Stimulated activated CD4-positive, alpha-beta T cell treated with anti-CD3 and anti-CD28 coated beads, Interleukin-2, amount 100 ng/mL, for 24 hours (primary cell): ENCODE measurements at places on chromosomes 12 and 14.
A peak's percentile ranks its signal among the peaks of the same experiment; 100 is the strongest.

DNA sequence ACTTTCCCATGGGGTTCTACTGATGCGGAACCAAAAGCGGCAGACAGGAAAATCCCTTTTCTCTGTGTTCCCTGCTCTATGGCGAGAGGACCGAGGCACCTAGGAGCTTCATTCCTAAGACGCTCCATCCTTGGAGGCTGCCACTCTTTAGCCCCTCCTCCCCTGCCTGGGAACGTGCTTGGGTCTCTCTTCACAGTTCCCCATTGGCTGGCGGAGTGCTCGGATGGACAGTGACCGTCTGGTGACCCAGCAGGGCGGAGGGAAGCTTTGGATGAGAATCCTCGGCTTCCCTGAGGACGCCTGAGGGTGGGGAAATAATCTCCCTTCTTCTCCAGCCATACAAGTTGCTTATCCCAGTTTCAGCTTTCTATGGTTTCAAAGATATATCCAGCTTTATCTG, 37.3 kb downstream of the KCNA5 start:
- DNase-seq, result no peak

DNA sequence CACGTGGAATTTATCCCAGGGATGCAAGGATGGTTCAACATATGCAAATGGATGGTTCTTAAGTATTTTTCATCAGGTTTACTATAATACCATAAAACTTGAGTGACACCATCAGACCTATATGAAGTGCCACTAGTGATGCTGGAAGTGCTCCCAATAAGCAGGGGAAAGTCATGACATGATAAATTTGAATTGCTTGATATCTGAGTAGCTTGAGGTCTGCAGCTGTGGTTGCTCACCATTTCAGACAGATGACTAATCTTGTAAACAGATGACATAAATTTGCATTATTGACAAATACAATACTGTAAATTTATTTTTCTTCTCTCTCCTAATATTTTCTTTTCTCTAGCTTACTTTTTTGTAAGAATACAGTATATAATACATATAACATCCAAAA, 13.7 kb upstream of the PRPF39 start:
- no peak for DNase-seq

GRCh38 chr14:50801706-50802105, 29.3 kb downstream of the NIN start:
- DNase-seq, result no peak

DNA sequence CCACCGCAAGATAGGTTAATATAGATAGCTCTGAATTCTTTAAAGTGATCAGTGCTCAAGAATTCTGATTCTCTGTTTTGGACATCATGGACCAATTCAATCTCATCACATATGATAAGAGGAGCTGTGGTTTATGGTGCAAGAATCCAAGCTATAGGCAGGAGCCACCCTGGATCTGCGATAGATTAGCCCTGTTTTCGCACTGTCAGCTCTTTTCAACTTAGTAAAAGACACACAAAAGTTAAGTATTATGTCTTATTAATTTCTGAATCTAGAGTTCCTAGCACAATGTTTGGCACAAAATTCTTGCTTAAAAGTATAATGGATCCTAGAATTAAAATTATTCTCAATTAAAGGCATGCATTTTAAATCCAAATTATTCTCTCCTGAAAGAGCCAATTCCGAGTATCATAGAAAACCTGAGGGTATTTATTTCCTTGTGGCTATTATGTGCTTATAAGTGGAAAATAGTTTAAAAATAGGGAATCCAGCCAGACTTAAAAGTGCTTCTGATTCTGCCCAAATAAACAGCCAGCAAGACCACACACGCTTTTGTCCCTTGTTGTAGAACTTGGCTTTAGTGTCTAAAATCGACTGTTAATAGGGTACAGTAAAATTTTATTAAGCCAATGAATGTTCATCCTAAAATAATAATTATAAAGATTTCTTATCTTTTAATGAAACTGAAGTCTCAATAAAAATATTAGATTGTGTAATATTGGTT, 184.9 kb upstream of the FLRT2 start:
- DNase-seq, result no peak

DNA sequence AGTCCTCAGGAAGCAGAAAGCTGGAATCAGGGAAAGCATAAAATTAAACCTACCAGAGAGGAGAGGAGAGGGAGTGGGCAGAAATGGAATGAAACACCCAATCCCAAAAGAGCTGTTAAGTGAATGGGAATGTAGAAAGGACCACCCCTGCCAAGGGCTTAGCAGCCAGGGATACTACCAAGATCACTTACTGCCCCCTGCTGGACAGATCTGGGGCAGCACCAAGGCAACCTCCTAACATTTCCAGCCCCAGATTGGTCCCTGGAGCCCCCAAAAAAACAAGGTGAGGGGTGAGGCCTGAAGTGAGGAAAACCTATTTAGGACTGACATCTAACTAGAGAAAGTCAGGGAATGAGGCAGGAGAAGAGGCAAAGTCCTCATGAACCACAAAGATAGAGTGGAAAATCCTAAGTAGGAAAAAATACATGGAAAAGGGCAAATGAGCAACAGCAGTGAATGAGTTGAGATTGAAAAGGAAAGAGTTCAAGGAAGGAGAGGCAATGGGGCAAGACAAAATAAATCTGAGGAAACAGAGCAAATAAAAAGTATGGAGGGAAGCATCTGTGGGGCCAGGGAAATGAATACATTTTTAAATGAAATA, 11.2 kb upstream of the FKBP11 start:
- DNase-seq, result peak; percentile 90

DNA sequence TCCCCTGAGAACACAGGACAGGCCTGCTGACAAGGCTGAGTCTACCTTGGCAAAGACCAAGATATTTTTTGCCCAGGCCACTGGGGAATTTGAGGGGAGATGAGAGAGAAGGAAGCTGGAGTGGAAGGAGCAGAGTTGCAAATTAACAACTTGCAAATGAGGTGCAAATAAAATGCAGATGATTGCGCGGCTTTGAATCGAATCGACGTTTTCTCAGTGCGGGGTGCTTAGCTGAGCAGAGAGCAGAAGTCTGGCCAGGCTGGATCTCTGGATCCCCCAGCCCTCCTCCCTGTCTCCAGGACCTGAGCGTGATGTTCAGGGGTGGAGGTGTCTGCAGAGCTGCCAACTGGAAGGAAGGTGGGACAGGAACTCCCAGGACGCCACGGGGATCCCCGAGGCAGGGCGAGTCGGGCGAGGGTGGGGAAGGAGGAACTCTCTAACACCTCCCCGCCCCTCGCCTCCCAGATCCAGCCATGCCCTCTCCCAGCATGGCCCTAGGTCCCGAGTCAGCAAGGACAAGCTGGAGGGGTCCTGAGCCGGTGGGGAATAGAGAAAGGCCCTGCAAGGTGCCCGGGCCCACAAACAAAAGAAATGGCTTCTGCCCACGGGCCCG, 527 bp upstream of the CARMIL3 start:
- no peak for DNase-seq

DNA sequence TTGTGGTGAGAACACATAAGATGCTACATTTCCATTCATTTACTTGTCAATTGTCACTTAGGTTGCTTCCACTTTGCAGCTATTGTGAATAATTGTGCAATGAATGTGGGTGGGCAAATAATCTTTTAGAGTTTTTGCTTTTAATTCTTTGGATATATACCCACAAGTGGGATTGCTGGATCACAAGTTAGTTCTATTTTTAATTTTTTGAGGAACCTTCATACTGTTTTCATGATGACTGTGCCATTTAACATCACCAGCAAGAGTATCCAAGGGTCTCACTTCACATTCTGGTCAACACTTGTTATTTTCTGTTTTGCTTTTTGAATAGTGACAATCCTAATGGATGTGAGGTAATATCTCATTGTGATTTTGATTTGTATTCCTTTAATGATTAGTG, 10.5 kb downstream of the CLEC6A start:
- DNase-seq, result no peak

GRCh38 chr12:1927051-1927680, 8.7 kb upstream of the CACNA2D4 start:
- DNase-seq, result peak; percentile 11

GRCh38 chr12:91240386-91241095, 57.9 kb upstream of the DCN start:
- no peak for DNase-seq

DNA sequence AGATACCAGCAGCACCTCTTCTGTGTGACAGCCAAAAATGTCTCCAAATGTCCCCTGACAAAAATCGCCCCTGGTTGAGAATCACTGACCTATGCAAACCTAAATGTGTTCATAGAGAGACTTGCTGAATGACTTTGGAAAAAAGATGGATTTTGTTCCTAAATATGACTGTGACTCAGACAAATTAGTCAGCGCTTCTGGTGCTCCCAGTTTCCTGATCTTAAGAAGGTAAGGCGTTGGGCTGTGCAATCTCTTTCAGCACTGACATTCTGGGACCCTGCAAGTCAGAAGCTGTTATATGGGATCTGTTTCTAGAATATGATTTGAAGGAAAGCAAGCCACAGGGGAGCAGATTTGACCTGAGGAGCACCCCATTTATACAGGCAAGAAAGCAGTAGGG, 90.6 kb upstream of the PWP1 start:
- no peak for DNase-seq

DNA sequence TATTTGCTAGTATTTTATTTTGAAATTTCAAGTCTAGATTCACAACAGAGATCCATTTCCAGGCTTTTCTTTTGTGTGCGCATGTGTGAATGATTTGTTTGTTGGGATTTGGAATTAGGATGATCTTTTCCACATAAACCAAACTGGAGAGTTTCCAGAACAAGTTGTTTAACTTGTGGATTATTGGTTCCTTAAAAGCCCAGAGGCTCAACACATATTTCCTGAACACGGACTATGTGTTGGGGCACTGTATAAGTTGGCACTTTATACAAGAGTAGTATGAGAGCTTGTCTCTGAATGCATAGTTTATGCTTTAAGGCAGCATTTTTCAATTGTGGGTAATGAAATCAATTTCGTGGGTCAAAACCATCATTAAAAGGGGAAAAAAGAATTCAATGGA, 67.3 kb upstream of the FUT8 start:
- DNase-seq, result no peak

DNA sequence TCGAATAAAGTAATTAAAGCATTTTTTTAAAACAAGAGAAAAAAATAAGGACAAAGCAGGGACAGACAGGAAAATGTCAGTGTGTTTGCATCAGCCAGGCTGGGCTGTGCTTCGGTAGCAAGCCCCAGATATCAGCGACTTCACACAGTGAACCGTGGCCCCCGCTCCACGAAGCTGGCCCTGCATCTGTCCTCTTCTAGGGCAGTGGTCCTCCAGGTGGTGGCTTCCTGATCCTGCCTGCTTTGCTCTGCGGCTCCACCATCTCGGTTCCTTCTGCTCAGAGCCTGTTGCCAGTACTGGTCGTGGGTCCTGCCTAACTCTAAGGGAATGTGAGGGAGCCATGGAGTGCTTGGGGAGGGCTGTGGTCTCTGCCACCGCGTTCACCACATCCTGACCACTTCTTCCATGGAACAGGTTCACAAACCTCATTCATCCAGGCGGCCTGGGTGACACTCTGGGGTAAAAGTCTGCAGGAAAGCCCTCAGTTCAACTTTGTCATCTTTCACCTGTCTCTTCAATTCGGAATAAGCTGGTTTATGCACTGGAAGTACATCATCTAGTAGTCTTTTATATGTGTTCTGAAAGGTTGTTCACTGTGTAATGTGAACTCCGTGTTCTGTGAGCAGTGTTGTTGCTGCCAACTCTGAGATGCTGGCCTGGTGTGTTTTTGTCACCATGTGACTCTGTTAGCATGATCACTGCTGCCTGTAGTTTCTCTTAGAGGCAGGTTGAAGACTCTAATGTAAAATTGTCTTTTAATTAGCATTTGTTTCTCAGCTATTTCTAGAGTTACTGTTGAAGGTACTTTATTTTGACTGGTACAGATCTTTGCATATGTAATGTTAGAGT, 47.9 kb downstream of the ANKRD9 start:
- DNase-seq, result no peak

DNA sequence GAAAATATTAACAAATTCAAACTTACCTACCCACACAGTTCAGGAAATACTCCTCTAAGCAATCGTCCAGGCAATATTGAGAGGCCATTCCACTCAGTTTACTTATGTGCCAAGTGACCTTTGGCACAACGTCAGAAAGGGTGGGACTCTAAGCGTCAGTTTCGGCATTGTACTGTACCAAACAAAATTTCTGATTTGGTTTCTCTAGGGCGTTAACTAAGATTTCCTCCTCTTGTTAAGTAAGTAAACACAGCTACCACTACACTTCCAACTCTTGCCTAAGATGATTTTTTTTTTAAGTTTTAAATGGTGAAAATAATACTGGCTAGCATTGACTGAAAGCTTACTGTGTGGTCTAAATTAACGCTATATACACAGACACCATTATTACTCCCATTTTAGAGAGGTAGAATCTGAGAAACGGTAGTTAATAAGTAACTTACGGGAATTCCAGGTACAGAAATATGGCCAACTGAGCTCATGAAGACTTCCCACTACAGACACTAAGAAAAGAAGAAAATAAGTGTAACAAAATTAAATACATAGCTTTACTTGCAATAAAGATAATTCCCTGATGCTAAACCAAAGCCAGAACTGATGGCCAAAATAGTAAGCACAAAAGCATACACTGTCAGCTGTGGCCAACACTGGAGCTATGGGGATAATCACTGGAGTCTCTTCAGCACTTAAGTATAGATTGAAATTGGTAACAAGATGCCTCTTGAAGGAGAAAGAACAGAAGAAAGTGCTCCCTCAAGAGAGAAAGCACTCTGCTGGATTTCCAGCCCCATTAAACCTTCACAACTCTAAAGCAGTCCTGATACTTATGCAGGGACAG, 76.1 kb downstream of the EPS8 start:
- no peak for DNase-seq

DNA sequence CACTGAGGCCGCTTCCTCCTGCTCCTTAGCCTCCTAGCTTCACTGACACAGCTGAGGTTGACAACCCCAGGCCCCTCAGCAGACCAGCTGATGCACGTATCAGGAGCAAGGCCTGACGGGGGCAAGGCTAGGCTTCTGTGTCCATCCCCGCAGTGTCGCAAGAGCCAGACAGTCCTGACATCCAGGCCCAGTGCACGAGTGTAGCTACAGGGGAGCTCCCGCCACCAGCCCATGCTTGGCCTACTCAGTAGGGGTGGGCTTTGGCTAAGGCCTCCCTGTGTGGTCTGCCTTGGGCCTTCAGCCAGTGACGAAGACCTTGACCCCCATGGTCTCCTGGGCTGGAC, 179.1 kb downstream of the DPF3 start:
- no peak for DNase-seq

GRCh38 chr12:124544311-124544970, 23.0 kb downstream of the NCOR2 start:
- DNase-seq, result no peak

DNA sequence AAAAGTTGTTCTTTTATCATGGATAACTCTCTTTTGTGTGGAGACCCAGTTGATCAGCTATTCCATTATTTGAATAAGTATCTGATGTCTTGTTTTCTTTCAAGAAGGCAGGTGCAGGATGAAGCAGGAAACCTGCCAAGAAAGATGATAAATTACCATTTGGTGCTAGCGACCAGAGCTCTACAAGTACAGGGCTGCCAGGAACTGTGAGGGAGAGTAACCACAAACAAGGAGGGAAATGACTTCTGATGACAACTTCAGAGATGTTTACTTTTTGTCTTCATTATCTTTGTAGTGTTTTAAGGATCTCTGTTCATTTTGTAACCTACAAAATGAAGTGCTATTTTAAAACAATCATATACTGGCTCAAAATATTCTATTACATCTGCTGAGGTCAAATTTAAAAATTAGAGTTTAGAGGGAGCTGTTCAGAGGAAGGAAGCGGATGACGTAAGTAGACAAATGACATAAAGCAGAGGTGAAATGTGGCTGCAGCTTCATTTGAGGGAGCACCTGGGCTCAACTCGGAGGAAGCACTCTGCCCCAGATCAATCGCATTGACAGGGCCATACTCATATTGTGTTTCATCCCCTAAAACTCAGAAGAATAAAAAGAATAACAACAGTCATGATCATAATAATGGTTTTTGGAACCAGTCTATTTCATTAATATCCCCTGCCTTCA, 226.8 kb downstream of the C12orf42 start:
- no peak for DNase-seq
